Stimulated activated naive CD8-positive, alpha-beta T cell treated with anti-CD3 and anti-CD28 coated beads, Interleukin-15, Interleukin-2, amounts not matched to agents 100 U/mL and 50 U/mL, for 24 hours (primary cell): ENCODE measurements at places on chromosomes 2 and 18.

DNA sequence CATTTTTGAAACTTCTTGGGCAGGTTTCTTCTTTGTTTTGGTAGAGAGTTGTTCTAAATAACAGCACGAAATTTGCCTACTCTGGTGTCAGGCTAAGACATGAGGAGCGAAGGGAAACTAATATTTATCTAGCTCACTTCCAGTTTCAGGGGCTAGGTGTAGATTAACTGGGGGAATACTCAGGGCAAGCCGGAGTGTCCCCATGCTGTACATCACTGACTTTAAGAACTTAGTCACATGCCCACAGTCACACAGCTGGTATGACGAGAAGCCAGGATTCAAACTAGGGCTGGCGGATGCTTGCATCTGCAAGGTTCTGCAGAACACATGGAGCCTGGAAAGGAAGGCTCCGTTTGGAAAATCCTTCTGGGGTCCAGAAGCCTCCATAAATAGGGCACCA is 133.3 kb downstream of the ALPK2 start:
- no peak for DNase-seq

- DNase-seq, result no peak
Measured at GRCh38 chr2:217218269-217219163, 358.7 kb upstream of the TNP1 start.

GRCh38 chr18:42936289-42936688 is 179.2 kb downstream of the RIT2 start:
- no peak for DNase-seq

DNA sequence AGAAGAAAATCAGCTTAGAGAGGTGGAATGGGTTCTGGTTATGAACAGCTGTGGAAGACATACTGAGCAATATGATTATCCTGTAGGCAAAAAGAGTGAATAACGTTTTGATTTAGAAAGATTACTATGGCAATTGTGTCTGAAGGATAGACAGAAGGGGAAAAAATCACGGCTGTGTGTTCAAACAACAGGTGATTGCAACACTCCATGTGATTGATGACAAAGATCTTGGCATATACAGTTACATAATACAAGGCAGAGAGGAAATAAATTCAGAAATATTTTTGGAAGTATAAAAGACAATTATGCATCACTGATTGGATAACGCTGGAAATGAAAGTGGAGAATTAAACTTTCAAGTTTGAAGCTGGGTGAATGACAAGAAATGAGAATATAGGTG is 58.5 kb upstream of the KCNJ3 start:
- DNase-seq, result no peak

- no peak for DNase-seq
Measured at GRCh38 chr2:42752314-42752713, 11.6 kb downstream of the OXER1 start.

DNA sequence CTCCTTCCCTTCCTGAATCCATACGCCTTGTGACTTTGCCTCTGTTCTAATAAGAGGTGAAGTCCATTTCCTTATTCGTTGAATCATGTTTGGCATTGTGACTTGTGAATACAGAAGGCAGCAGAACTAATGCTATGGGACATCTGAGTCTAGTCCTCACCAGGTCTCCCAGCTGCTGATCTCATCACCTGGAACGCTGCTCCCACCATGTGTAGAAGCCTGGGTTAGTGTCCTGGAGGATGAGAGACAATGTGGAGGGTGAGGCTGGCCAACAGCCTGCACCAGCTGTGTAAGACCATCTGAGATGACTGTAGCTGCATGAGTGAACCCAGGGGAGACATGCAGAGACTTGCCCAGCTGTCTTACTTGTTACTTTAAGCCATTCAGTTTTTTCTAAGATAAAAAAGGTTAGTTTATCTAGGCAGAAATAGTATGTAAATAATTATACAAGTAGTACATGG is 3.5 kb upstream of the HAAO start:
- DNase-seq, result no peak

GRCh38 chr2:6623746-6624145 is 242.0 kb downstream of the CMPK2 start:
- DNase-seq, result no peak

GRCh38 chr2:226330206-226330605 is 469.4 kb downstream of the IRS1 start:
- no peak for DNase-seq

- no peak for DNase-seq
Measured at GRCh38 chr18:13500227-13500865, 226.0 kb downstream of the FAM210A start.

DNA sequence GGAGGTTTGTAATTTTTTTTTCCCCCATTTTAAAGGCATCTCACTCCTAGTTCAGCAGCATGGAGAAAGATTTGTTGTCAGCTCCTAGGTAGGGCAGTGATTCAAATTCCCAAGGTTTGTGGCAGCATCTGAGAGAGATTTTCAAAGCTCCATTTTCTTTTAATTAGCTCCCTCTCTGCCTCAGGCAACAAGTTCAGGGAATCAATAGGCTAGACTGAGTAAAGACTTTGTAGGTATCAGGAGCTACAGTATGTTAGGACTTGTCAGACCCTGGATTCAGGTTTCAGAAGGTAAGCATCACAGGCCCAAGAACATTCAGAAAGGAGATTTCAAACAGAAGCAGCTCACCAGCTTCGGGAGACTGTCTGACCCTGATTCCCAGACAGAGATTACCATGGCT is 273.3 kb upstream of the ERBB4 start:
- no peak for DNase-seq

GRCh38 chr2:33616873-33617272 is 17.8 kb upstream of the FAM98A start:
- DNase-seq, result no peak

DNA sequence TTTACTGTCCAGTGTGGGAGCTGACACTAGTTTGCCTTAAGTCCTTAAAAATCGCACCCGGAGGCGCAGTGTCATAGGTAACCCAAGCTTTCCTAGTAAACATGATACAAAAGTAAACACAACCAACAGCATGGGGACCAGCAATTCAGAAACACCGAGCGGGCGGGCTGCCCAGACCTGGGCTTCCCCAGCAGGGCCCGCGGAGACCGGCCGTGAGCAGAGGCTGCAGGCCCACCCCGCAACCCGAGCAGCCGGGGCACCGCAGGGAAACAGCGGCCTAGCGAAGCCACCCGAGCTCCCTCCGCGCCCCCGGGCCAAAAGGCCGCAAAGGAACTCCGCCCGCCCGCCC is 296 bp downstream of the TTC21B start:
- no peak for DNase-seq

- peak; percentile 60 for DNase-seq
Measured at GRCh38 chr18:13216092-13216582, 2.4 kb upstream of the LDLRAD4 start.

GRCh38 chr2:210445732-210446131 is 30.8 kb downstream of the LANCL1 start:
- no peak for DNase-seq

DNA sequence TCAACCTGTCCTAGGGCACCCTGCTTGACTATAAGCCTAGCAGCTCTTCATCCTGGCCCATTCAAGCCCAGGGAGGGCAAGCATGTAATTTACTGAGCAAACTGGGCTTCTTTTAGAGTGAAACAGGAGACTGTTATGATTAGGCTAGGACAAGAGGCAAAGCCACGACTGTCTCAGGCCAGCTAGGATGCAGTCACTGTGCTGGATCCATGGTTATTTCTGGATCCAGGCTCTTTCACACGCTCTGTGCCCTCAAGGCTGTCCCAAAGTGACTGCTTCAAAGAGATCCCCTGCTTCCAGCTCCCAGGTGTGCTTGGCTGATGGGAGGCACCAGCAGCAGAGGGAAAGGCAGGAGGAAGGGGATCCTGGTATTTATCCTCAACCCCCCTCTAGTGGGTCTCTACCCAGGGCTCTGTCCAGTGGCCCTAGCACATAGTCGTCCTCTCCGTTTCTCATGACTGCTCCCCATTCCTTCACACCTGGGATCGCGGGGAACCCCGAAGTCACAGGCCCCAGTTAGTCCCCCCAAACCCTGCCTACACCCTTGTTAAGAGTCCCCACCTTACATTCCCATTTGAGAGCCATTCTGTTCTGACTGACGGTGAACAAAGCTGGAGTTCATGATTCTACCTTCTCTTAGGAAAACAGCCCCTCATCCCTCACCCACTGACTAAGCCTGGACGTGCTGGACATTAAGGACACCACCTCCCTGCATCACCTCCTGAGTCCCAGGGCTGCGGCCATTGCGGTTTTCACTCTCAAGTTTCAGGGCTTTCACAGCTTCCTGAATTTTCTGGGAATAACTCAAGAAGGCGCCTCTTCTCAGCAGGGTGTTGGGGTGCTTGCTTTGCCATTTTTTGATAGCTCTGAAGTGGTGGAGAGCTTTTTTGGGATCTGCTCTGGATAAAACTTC is 63.2 kb downstream of the POLR1A start:
- DNase-seq, result no peak

GRCh38 chr2:180325416-180326120 is 318.5 kb upstream of the CWC22 start:
- DNase-seq, result no peak

DNA sequence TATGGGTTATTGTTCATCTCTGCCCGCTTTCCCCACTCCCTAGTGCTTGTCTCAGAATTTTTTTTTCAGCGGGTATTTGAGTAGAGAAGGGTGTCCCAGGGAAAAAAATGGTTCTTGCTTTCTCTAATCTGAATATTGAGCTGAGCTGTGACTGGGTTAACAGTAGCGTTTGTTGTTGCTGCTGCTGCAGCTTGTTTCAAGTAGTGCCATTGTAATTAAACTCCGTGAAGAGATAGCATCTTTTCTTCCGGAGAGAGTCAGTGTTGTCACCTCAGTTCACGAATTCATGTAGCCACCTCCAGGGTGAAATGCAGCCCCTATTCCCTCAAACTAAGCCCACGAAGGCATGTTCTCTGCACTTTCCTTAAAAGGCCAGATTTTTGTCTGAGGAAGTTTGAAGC is 1.5 kb upstream of the AAK1 start:
- no peak for DNase-seq
